Naive thymus-derived CD8-positive, alpha-beta T cell (primary cell): ENCODE measurements at places on chromosomes 6 and 20.
A peak's percentile ranks its signal among the peaks of the same experiment; 100 is the strongest.

DNA sequence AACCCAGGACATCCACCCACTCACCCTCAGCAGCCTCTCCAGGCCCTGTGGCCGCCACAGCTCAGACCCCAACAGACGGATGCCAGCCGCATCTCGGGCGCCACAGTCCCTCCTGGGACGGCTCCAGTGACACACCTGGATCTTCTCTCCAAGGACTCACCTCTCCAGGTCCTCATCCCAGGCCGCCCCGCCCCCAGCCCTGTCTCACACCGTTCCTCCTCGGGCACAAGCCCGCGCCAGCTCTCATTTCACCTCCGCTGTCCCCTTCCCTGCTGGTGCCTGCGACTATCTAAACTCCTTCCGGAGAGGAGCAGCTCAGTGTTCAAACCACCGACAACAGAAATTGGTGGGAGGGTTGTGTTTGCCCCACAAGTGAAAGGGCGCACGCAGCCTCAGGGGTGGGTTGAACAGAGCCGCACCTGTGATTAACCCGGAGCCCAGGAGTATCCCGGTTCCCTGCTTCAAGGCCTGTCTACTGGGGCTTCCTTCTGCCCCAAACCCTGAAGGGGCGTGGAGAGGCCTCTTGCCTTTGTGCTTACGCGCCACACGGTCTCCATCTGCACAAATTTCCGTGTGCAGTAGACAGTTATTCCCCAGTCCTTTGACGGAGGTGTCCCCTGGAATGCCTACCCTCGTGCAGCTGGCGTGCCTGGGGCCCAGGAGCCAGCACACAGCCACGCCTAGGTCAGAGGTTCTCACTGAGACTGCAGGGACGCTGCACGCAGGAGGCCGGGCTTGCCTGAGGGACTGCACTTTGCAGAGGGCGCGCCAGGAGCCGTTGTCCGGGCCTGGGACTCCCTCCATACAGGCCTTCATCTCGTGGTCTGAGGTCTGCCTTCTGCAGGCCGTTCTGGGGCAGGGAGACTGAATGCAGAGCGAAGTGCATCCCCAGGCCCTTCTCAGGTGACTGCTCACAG, 232.7 kb downstream of the DLL1 start:
- DNase-seq, result no peak
- H3K27me3 ChIP-seq, result no peaks in the 10 kb centered on the region
- no peaks in the 10 kb centered on the region for H3K4me1 ChIP-seq
- no peak overlapping the region for H3K27ac ChIP-seq
- H3K4me3 ChIP-seq, result no peak overlapping the region

DNA sequence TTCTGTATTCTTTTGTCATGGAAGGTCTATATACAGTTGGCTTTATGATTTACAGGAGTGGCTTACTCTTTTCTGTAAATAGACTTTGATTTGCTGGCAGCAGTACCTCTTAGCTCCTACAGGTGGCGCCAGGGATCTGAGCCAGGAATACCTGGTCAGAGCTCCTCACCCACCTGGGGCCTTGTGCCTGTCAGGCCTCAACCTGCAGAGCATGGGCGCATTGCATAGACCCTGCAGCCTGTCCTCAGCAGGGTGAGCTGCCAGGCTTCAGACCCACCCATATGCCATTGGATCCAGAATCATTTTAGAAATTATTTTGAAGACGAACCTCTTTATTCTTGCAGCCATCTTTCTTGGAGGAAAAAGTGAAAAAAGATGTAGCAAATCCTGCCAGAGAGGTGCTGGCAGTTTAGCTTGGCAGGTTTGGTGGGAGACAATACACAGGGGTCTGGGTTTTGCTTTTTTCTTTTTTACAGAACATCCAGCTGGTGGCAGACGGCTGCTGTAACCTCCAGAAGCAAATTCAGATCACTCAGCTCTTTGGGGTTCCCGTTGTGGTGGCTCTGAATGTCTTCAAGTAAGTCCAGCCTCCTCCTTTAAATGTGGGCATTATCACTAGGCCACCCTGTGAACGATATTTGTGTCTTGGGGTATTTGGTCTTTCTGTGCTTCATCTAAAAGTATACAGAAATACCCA, 149.1 kb downstream of the MTHFD1L start:
- H3K4me3 ChIP-seq, result no peak overlapping the region
- no peak overlapping the region for H3K27ac ChIP-seq
- H3K36me3 ChIP-seq, result no peaks in the 10 kb centered on the region
- DNase-seq, result peak; percentile 43
- no peaks in the 10 kb centered on the region for H3K4me1 ChIP-seq

DNA sequence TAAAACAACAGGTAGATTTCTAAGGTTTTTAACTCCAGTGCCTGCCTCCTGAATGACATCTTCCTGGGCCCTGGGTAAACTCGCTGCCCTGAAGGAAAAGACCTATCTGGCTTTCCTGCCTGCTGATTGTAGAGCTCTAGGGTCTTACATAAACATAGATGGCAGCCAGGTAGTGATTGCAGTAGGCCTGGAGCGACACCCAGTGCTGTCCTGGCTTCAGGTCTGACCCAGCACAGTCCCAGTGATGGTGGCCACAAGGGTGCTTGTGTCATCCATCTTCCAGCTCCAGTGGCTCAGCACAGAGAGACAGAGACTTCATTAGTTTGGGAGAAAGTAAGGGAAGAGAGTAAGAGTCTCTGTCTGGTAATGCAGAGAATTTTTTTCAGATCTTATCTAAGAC, 542.9 kb upstream of the IMPG1 start:
- H3K27me3 ChIP-seq, result no peaks in the 10 kb centered on the region
- H3K36me3 ChIP-seq, result no peaks in the 10 kb centered on the region
- no peak for DNase-seq
- no peak overlapping the region for H3K4me3 ChIP-seq

- H3K27me3 ChIP-seq, result no peaks in the 10 kb centered on the region
- no peak for DNase-seq
- H3K4me1 ChIP-seq, result peaks cover 15% of the 10 kb centered on the region
- H3K4me3 ChIP-seq, result no peak overlapping the region
- no peak overlapping the region for H3K27ac ChIP-seq
These were observed 6.9 kb downstream of the NELFCD start for GRCh38 chr20:58987790-58988564.

- H3K4me3 ChIP-seq, result no peak overlapping the region
- no peak for DNase-seq
- no peaks in the 10 kb centered on the region for H3K36me3 ChIP-seq
- peaks cover 3% of the 10 kb centered on the region for H3K27me3 ChIP-seq
- H3K4me1 ChIP-seq, result no peaks in the 10 kb centered on the region
- no peak overlapping the region for H3K27ac ChIP-seq
These were observed 60.4 kb upstream of the TFB1M start for GRCh38 chr6:155374681-155375080.

DNA sequence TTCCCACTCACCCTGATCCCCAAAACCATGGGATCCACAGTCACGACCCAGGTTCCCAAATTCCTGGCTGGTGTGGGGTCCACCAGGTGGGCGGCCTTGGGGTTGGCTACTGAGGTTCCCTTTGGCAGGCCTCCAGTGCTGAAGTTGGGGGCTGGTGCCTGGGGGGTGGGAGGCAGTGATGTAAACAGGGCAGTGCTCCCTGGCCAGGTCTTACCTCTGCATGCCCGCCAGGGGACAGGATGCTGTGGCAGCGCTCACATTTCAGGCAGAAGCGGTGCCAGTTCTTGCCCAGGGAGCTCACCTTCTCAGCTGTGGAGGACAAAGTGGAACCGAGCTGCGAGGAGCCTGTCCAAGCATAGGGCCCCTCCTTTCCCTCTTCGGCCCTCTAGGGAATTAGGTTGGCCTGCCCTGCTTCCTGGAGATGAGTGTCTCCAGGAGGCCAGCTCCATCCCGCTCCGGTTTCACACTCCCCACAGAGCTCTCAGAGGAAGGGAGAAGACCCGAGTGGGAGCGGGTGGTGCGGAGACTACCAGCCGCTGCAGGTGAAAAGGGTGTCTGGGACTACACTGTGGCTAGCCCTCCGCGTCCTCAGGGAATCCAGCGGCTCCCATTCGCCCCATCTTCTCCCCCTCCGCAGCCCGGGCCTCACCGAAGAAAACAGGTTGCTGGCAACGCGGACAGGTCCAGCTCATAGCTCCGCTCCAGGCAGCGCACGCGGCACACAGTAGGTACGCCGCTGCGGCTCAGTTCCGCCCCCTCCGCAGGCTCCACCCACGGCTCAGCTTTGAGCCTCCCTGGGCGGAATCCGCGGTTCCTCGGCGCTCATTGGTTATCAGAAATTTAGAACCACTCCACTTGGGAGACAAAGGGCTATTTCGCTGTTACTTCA, at the start of gene CRIP3:
Gene CRIP3, minus strand, starts transcription at position 726 of the 889 bp plus-strand sequence. Its CDS starts 34 bp downstream, at position 692.
- no peaks in the 10 kb centered on the region for H3K27me3 ChIP-seq
- no peaks in the 10 kb centered on the region for H3K36me3 ChIP-seq
- DNase-seq, result peak; percentile 48
- peak within 1 kb of the TSS; percentile 82 for H3K4me3 ChIP-seq
- H3K27ac ChIP-seq, result peak within 1 kb of the TSS; percentile 5

- no peaks in the 10 kb centered on the region for H3K36me3 ChIP-seq
- H3K27ac ChIP-seq, result no peak overlapping the region
These were observed 131.1 kb upstream of the ARMC2 start for GRCh38 chr6:108716801-108717791.

GRCh38 chr6:109118337-109118736, 23.0 kb downstream of the CEP57L1 start:
- peaks cover 37% of the 10 kb centered on the region for H3K4me1 ChIP-seq
- no peaks in the 10 kb centered on the region for H3K36me3 ChIP-seq
- H3K4me3 ChIP-seq, result no peak overlapping the region
- no peak overlapping the region for H3K27ac ChIP-seq
- DNase-seq, result no peak

- no peak overlapping the region for H3K27ac ChIP-seq
- no peaks in the 10 kb centered on the region for H3K4me1 ChIP-seq
- no peaks in the 10 kb centered on the region for H3K36me3 ChIP-seq
- no peak for DNase-seq
- no peaks in the 10 kb centered on the region for H3K27me3 ChIP-seq
These were observed 423.5 kb downstream of the GJA1 start for GRCh38 chr6:121858986-121859385.

GRCh38 chr6:63458480-63459115, 113.7 kb upstream of the LOC128125822 start:
- no peak overlapping the region for H3K27ac ChIP-seq
- H3K4me3 ChIP-seq, result no peak overlapping the region
- H3K4me1 ChIP-seq, result no peaks in the 10 kb centered on the region
- H3K36me3 ChIP-seq, result no peaks in the 10 kb centered on the region

- DNase-seq, result no peak
- H3K4me1 ChIP-seq, result no peaks in the 10 kb centered on the region
- no peak overlapping the region for H3K27ac ChIP-seq
- no peak overlapping the region for H3K4me3 ChIP-seq
These were observed 14.3 kb upstream of the KCNB1 start for GRCh38 chr20:49496553-49497397.

DNA sequence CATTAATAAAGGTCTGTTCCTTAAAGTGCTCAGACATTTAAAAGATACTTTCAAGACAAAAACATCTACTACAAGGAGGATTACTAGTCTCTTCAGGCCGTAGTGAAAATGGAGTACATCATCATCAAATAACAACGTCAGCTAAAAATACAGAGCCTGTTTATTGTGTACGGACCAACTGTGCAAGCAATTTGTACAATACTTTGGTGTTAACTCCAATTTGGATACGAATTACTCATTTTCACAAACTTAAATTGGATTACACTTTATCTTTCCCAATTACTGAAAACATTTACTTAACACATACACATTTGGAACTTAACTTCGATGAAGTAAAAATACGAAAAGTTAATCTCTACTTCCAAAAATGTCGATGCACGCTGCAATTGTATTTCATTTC, 802 bp downstream of the CYP39A1 start:
- H3K36me3 ChIP-seq, result no peaks in the 10 kb centered on the region
- peaks cover 11% of the 10 kb centered on the region for H3K4me1 ChIP-seq
- H3K27me3 ChIP-seq, result peaks cover 30% of the 10 kb centered on the region
- no peak for DNase-seq
- no peak overlapping the region for H3K27ac ChIP-seq

GRCh38 chr20:31827059-31827458, 7.9 kb downstream of the MYLK2 start:
- peaks cover 5% of the 10 kb centered on the region for H3K4me1 ChIP-seq
- H3K27ac ChIP-seq, result no peak overlapping the region
- H3K36me3 ChIP-seq, result no peaks in the 10 kb centered on the region
- no peak for DNase-seq
- no peaks in the 10 kb centered on the region for H3K27me3 ChIP-seq

- H3K27ac ChIP-seq, result no peak overlapping the region
- no peaks in the 10 kb centered on the region for H3K4me1 ChIP-seq
- peaks cover 2% of the 10 kb centered on the region for H3K27me3 ChIP-seq
- H3K36me3 ChIP-seq, result no peaks in the 10 kb centered on the region
These were observed 9.2 kb downstream of the ENPP3 start for GRCh38 chr6:131646249-131646670.

DNA sequence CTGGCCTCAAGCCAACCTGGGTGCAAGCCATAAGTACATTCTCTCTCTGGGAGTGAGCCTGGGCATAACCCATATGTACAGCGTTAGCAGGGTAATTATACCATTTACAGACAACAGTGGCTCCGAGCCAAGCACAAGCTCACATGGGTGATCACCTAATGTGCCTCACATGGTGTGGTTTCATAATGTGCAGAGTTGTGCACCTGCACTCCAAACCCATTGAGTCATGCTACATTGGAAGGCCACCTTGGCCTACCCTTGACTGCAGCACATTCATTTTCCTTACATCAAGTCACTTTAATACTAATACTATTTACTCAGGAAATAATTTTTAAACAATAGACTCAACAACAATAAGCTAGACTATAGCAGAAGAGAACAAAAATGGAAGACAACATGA, 194.5 kb upstream of the PLN start:
- H3K36me3 ChIP-seq, result peaks cover 33% of the 10 kb centered on the region
- no peak for DNase-seq
- no peaks in the 10 kb centered on the region for H3K4me1 ChIP-seq

DNA sequence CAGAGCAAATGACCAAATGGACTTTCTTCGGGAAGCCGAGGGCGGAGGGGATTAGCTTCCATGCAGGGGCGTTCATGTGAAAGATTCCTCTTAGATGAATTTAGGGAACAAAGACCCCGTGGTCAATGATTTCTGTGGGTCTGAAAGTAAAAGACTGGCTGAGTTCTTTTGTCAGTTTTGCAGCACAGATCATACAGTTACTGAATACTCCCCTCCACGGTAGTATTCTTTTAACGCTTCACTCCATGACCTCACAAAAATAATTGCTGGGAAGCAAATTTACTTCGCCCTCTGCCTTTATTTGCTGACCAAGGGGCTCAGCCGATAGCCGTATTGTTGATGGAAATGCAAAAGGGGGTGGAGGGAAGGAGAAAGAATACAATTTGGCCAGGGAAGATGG, 86.0 kb upstream of the SALL4 start:
- H3K27me3 ChIP-seq, result peaks cover 2% of the 10 kb centered on the region
- H3K27ac ChIP-seq, result no peak overlapping the region
- H3K4me1 ChIP-seq, result no peaks in the 10 kb centered on the region
- DNase-seq, result no peak
- H3K4me3 ChIP-seq, result no peak overlapping the region
- H3K36me3 ChIP-seq, result no peaks in the 10 kb centered on the region

DNA sequence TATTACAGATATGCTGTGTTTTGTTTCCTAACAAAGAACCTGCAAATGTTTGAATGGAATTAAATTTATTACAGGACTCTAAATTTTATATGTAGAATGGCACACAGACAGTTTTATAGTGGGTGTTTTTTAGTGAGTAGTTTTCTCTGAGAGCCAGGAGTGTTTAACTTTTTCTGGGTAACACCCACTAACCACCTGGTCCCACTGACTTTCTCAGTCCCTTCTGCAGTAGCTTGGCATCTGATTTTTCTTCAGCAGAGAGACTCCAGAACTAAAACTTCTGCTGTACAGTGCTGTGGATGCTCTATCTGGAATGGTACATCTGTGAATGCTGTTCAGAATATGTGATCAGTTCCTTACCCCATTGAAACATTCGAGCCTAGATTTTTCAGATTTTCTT, 6.3 kb downstream of the YWHAB start:
- DNase-seq, result no peak
- peak overlapping the region; percentile 68 for H3K27ac ChIP-seq
- peak overlapping the region; percentile 59 for H3K4me3 ChIP-seq
- peaks cover 3% of the 10 kb centered on the region for H3K36me3 ChIP-seq
